SK-MEL-5 (cell line): ENCODE measurements at places on chromosomes 2 and 18. TPM values are rescaled to one million over a fixed set of nuclear protein-coding genes. Genes with fewer than 3 reads are reported as not detected.

GRCh38 chr2:67900826-67901225, 162.0 kb downstream of the C1D start:
- no peak for DNase-seq

CNDP1 gene
- total RNA-seq, result 0.08 and 0.51 TPM in 2 replicates

ASB18 gene
- not detected in 2 replicates for total RNA-seq

FSIP2 gene
- total RNA-seq, result not detected in 2 replicates

DOK1 gene
- total RNA-seq, result 3.5 and 3.9 TPM in 2 replicates

DNA sequence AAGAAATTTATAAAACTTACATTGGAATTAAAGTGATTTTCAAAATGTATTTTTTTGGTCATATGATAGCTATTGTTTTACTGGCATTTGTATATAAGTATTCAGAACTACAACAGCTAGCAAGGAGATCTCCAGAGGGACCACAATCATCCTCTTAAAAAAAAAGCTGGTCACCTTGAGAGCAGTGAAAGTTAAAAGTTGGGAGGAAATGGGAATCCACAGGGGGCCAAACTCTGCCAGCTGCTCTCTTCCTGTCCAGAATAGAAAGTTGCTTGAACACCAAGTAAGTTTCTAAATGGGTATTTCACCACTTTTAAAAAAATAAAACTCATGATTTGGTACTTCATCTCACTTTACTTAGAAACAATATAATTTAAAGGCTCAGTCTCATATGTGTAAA, 1025.1 kb downstream of the LRP1B start:
- DNase-seq, result no peak

KCTD1 gene
- 11.6 and 11.9 TPM in 2 replicates for total RNA-seq

DNA sequence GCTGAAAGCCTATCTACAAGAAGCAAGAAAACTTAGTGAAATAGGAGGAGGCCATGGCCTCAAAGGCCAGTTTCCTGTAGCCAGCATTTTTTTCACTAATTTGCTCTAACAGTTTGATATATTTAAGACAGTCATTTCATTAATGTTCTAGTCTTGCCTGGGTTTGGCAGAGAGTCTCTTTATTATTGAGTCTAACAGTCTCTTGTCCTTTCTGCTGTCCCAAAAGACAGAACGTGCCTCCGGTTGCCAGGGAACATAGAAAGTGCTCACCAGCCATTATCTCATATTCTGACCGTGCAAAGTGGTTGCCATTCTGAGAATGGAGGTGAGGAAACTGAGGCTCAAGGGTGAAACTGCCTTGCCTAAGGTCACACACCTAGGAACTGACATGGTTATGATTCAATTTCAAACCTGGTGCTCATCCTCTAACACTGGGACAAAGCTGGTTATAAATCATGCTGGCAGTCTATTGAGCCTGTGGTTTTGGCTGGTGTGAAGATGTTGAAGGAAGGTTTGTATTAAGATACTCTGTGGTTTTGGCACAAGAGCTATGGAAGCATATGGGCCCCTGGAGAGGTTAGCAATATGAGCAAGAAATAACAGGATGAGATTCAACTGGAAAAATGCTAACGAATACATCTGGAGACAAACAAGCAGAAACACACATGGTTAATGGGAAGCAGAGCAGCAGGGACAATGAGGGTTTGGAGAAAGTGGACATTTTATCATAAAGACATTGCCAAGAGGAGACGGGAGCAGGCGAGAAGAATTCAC, 903.3 kb upstream of the KLHL29 start:
- no peak for DNase-seq

DNA sequence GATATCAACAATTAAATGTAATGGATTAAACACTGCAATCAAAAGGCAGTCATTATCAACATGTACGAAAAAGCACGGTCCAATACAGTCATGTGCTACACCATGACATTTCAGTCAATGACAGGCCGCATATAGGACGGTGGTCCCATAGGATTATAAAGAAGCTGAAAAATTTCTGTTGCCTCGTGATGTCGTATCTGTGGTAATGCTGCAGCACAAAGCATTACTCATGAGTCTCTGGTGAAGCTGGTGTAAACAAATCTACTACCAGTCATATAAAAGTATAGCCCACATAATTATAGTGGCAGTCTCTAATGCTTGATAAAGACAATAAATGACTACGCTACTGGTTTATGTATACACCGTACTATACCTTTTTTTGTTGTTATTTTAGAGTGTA, 58.4 kb downstream of the RABL2A start:
- peak; percentile 65 for DNase-seq

GRCh38 chr2:42930025-42930581, 137.7 kb upstream of the HAAO start:
- DNase-seq, result peak; percentile 53

DNA sequence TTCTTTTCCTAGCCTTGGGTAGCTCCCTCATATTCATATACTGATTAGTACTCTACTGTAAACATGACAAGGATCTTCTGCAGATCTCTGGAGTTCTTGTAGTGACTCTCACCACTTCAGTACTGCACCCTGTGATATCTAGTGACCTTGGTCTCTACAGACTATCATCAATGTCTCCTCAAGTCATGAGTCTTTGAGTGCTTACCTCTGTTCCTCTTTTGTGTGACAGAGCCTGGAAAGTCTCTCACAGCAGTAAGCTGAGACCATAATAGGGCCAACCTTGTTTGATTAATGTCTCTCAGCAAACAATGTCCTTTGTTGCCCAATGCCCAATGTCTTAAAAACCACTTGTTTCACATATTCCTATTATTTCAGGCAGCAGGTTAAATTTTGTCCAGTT, 34.2 kb upstream of the BAZ2B start:
- DNase-seq, result no peak

GRCh38 chr2:219495531-219496122, 3.1 kb upstream of the GMPPA start:
- DNase-seq, result peak; percentile 84

PUM2 gene
- total RNA-seq, result 36.1 and 43.4 TPM in 2 replicates

TMEM17 gene
- total RNA-seq, result 8.0 and 9.3 TPM in 2 replicates

- DNase-seq, result no peak
Measured at GRCh38 chr2:134773335-134773734, 54.5 kb upstream of the TMEM163 start.

GRCh38 chr18:48036226-48036625, 105.8 kb upstream of the SMAD2 start:
- no peak for DNase-seq

- no peak for DNase-seq
Measured at GRCh38 chr2:43435746-43436145, 160.1 kb downstream of the THADA start.

PLEKHB2 gene
- total RNA-seq, result 116 and 117 TPM in 2 replicates

GRCh38 chr2:134136731-134137130, 117.1 kb upstream of the MGAT5 start:
- no peak for DNase-seq

GRCh38 chr2:112182581-112183034, 44.4 kb downstream of the FBLN7 start:
- no peak for DNase-seq

STPG4 gene
- 0.26 TPM in 1 of 2 replicates, not detected in the other for total RNA-seq

GRCh38 chr2:126809340-126809739, 89.3 kb upstream of the TEX51 start:
- DNase-seq, result no peak

SP110 gene
- 16.0 and 16.4 TPM in 2 replicates for total RNA-seq

DNA sequence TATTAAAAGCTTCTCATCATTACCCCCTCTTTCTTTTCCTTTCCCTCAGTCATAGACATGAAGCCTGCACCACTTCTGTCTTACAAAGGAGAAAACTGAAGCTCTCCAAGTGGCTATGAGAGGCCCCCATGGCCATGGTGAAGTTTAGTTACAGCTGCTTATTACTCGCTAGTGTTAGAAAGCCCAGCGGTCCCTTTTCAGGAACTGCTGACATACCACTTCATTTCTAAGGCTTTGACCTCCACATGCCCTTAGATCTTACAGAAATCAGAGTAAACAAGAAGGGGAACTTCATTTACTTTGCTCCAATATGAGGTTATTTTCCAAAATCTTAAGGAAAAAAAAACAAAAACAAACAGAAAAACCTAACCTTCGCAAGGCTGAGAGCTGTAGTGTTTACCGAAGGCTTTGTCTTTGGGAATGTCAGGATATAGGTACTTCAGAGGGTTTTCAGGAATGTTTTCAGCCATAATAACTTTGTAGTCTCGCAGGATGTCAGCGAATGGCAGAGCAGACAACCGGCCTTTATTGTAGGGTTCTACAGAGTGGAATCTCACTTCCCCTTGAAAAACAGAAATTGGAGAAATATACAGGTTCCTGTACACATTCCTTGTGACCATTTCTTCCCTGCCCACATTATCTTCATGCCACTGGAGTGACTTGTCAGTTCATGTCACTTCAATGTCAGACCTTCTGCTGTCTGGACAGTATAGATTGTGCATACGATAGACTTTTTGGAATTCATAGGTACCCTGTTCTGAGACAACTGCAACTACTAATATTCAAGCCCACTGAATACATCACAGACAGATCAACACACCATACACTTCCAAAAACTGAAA, 18.8 kb upstream of the STAT1 start:
- no peak for DNase-seq

GRCh38 chr18:26544451-26544850, 3.9 kb downstream of the KCTD1 start:
- no peak for DNase-seq

DNA sequence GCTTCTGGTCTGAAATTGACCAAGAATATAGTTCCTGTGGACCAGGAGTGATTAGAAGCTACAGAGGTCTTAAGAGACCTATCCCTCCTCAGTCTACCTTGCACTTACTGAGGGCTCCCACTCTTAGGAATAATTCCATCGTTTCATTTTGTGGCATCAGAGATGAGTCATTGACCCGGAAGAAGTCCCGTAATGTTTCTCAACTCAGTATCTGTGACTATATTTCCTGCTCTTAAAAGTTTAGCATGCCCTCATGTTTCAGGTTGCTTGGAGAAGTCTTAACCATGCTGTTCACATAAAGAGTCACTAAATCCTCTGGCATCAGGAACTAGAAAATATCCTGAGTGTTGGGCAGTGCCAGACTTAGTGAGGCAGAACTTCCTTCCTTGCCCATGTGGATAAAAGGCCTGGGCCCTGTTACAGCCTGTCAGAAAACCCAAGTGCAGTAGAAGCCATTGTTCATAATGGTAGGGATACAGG, at the start of gene IL36A:
Gene IL36A (plus strand): TSS at position 430 of the 480 bp plus-strand sequence. CDS start 413 bp downstream, outside the sequence.
- no peak for DNase-seq

DNA sequence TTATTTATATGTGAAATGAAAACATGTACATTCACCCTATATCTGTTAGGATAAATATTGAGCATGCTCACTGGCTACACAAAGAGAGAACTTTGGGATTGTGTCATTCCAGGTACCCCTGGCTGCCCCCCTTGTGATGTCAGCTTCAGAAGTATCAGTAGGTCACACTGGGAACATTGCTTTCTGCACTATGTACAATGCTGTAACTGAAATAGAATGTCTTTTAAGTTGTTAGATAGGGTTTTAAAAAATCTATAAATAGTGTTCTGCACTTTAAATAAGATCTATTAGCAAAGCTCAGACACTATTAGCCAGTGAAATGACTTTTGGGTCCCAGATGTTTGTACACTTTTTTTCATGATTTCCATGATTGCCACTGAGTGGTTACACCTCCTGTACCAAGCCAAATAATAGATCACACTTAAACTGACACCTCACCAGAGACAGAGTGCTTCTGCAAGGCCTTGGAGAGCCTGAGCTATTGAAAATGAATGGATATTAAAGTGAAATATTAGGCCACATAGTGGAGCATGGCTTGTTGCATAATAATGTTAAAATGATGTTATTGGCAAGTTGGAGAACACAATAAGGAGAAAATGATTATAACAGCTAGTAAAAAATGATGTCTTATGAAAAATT, 297.0 kb upstream of the NXPH2 start:
- DNase-seq, result no peak

DNA sequence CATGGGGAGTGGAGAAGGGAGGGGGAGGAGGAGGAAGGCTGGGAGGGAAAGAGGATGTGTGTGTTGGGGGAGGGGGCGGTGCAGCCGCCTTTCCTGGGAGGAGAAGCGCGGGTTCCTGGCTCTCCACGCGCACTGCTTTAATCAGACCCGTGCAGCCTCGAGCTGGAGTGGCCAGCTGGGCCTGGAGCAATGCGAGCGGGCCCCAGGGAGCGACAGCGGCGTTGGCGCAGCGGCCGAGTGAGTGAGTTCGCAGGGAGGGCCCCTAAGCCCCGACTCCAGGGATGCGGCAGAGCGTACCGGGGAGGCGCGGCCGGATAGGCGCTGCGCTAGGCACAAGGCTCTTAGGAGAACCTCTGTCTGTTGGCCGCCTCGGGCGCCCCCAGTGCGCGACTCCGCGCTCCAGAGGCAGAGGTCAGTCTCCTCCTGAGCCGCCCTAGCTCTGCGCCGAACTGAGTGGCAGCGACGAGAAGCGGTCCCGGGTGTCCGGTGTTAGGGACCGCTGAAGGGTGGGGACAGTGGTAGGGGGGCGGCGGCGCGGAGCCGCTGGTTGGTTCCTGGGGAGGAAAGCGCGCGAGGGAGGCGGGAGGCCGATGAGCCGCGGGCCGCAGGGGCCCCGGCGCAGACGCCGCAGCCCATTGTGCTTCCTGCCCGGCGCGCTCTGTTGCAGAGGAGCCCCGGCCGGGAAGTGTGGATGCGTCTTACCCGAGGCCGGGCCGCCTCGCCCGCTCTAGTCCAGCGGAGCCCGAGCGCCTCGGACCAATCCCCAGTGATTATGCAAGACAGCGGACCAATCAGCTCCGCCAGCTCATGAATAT, 455 bp upstream of the DLX1 start:
- peak; percentile 95 for DNase-seq

GRCh38 chr2:134823431-134823830, 15.0 kb upstream of the ACMSD start:
- no peak for DNase-seq

DNA sequence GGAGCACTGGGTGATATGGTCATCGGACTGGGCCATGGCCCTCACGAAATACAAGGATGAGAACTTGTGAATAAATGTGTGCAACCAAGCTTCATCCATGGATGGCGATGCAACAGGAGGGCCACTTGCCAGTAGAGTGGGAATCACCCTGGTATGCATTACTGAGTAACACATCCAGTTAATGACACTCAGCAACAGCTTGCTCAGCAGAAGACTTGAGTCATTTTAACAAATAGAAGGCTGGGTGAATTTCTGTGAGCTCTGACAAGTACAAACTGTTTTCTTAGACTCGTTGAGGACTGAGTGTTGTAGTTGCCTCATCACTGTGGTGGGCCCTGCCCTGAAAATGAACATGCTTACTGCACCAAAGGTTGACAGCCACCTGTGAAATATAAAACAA, 221.6 kb downstream of the NCKAP5 start:
- no peak for DNase-seq
